GM04504 (cell line): ENCODE measurements at places on chromosomes 1 and 21.

GRCh38 chr1:178864326-178864725, 6.6 kb downstream of the ANGPTL1 start:
- DNase-seq = no peak

DNA sequence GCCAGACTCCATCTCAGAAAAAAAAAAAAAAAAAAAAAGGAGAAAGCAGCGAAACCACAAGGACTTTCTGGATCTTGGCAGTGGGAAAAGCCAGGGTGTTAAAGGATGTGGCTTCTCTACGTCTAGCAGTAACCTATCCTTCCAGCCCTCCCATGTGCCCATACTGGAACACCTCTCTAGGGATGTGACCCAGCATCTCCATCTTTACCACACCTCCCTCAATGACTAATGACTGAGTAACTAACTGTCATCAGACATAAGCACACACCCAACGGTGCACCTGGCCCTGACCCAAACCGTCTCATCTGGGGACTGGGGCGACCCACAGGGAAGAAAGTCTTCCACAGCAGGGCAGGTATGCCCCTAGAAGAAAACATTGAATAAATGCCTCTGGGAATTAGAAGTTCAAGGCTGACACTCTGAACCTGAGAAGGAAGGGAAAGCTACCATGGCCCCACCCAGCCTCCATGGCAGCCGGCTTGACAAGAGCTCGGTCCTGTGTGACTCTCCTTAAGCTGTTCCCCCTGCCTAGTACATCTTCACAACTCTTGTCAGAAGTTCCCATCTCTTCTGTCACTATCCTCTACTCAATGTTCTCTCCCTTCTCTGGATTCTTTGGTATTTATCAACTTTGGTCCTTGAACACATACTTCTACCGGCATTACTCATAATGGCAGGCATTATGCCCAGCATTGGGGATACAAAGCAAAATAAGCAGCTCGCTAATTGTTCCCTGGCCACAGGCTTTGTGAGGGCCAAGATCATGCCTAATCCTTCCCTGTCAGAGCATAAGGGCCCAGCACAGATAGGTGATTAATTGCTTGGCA, 14.8 kb upstream of the PAQR6 start:
- DNase-seq = peak; percentile 77

DNA sequence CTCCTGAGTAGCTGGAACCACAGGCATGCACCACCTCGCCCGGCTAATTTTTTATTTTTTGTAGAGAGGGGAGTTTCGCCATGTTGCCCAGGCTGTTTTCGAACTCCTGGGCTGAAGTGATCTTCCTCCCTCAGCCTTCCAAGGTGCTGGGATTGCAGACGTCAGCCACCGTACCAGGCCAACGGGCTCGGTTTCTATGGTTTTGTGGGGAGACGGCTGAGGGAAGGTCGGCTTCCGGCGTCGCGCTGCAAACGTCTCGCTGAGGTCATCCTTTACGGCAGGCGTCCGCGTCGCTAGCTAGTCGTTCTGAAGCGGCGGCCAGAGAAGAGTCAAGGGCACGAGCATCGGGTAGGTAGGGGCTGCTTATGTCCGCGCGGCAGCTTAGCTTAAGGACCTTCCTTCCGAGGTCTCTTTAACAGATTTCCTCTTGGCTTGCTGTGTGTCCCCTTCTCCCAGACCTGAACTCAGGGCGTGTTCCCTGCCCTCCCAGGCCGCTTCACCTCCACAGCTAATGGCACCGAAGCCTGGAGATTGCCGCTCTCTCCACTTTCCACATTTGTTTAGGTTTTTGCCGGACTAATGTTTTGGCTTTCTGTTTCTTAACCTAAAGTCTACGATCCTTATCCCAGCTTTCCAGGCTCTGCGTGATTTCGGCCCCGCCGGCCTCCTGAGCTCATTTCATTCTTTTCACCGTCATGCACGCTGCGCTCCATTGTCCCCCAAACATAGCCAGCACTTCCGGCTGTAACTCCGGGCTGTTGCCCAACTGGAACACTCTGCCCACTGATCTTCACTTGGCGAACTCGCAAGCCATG, at the start of gene NDUFS5:
NDUFS5 (plus strand) TSS at position 300 of the 815 bp plus-strand sequence. CDS start 2,375 bp downstream, outside the sequence.
- peak; percentile 79 for DNase-seq

DNA sequence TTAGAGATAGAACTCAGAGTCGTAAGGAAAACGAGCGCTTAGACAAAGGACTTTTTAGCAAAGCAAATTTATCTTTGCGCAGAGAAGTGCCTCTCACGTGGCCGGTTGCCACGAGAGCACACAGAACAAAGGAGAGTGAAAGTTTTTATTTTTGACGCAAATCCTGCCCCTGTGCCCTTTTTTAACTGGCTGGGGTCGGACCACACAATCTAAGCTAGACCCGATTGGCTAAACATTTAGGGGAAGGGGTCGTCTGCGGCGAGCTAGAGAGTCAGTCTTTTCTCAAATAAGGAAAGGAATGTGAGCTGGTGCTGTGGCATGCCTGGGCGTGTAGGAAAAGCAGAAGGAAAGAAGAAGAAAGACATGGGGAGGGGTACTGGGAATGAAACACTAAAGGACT, 2.4 kb downstream of the KRTAP10-2 start:
- DNase-seq = no peak

GRCh38 chr1:51946300-51946699, 44.2 kb downstream of the RAB3B start:
- DNase-seq = no peak

DNA sequence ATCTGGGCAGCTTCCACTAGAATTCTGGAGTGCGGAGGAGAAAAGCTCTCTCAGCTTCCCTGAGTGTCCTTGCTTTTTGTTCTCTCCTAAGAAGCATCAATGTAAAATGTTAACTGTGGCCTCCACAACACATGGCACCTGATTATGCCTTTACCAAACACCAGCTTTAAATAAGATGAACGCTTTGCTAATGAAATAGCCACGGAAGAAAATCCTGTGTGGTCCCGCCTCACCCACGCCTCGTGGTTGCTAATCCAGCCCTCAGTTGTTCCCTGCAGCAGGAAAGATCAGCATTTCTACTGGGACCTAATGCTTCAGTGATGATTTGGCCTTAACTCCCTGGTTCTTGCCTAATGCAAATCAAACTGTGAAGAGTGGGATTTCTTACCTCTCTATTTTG, 1.8 kb upstream of the ERG start:
- DNase-seq = no peak

DNA sequence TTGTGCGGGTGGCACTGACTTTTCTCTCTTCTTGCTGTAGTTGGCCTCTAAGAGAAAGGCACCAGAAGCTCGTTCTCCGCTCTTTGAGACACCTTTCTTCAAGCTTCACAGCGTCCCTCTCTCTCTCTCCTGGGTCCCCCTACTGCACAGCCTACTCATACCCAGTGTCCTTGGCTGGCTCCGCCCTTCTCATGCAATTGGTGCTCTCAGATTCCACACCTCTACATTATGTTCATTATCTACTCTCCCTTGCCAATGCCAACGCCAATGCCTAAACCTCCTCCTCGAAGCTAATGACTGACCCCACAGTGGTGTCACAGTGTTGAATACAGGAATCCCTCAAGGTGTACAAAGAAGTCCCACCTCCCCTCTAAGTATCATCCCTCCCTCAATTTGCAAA, 4.8 kb upstream of the DNAJC28 start:
- no peak for DNase-seq

DNA sequence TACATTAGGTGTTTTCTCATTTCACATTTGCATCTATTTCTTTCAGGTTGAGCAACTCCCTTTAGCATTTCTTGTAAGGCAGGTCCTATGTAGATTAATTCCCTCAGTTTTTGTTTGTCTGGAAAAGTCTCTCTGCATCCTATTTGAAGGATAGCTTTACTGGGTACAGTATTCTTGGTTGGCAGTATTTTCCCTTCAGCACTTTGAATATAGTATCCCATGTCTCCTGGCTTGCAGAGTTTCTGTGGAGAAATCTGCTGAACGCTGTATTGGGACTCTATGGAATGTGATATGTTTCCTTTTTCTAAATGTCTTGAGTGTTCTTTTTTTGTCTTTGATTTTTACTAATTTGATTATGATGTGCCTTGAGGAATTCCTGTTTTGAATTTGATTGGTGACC, 28.9 kb upstream of the FAM163A start:
- DNase-seq = no peak

- DNase-seq = no peak
These were observed 104.0 kb downstream of the CDC7 start for GRCh38 chr1:91604632-91605031.

- DNase-seq = no peak
These were observed 26.2 kb downstream of the VASH2 start for GRCh38 chr1:212976586-212976985.
